Cardiac ventricle fibroblast (primary cell): ENCODE measurements at places on chromosomes 7 and 10. TPM values are rescaled to one million over a fixed set of nuclear protein-coding genes. Genes with fewer than 3 reads are reported as not detected.

Gene GSTO1
- total RNA-seq = 104 and 145 TPM in 2 replicates

Gene TCERG1L
- not detected in 2 replicates for total RNA-seq

Gene LIPN
- not detected in 2 replicates for total RNA-seq

Gene CPA1
- total RNA-seq = not detected in 2 replicates
